Eye (tissue), 1 donor: ENCODE measurements at places on chromosomes 4 and X.

DNA sequence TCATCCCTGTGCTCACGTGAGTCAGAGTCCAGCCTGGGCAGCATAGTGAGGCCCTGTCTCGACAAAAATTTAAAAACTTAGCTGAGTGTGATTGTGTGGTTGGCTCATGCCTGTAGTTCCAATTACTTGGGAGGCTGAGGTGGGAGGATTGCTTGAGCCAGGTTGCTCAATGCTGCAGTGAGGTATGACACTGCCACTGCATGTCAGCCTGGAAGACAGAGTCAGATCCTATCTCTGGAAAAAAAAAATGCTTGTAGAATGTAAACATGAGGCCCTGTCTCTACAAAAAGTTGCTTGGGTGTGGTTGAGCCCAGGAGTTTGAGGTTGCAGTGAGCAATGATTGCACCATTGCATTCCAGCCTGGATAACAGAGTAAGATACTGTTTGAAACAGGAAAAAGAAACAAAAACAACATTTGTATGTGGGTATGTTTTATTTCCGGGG lies 11.3 kb upstream of the YTHDC1 start:
- DNase-seq = no peak

GRCh38 chr4:86947501-86948120 lies 12.8 kb downstream of the AFF1 start:
- no peak for DNase-seq

GRCh38 chr4:6723851-6724250 lies 7.9 kb downstream of the BLOC1S4 start:
- DNase-seq = no peak

GRCh38 chr4:79348405-79348804 lies 22.5 kb upstream of the NAA11 start:
- DNase-seq = no peak
